ENCODE measurements at places on chromosomes 4 and X.

DNA sequence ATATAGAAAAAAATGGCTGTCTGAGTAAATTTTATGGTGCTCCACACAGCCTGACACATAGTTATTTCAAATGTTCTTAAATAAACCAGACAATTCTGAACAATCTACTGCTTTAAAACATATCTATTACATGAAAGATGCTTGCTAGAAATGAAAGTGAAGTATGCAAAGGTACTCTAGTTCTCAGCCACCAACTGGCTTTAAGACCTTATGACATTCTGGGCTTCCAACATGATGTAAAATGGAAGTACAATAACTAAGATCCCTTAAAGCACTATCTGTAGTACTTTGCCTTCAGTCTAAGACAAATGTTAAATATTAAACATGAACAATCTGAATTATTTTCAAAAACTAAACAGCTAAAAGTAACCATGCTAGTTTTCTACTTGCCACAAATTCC lies 17.3 kb downstream of the HUWE1 start:
- no peak for DNase-seq

DNA sequence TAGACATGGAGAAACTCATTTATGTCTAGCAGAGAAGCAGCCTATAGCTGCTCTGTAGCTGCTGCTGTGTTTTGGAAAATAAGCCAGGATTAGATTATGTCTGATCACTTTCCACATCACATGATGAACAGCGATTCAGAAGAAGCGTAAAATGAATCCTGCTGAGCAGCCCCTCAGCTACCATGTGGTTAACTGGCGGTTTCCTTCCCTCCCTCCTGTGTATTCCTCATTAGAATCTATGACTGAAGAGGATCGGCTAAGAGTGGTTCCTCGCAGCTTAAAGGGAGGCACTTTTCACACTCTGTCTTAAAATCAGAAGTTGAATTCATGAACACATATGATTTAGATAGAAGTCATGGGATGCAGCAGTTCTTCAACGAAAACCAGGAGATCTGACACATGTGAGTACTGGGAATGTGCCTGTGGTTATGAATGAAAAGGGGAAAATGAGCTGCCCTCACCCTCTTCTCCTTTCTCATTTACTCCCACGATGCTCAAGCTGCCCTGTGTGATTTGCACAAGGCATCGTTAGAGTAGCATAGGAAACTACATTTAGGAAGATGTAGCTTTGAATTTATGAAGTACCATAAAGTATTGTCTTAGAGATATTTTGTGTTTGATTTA lies at the start of gene PPEF1:
PPEF1 (plus strand) TSS at position 220 of the 624 bp plus-strand sequence; CDS start at position 356, 136 bp downstream.
- no peak for DNase-seq

DNA sequence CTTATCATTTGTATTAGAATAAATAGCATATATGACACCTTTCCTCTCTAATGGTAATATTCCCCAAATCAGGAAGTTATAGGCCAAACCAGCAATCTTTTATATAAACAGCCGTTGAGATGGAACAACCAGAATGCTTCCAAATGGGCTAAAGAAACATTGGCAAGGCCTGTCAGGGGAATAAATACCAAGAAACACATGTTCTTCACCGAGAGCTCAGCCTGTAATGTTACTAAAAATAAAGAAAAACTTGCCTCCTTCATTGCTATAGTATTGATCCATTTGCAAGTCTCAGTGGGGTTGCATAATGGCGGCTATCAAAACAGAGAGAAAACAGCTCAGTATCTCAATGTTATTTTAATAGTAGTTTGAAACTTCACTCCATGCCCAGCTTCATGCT lies 104.9 kb downstream of the FAM13A start:
- no peak for DNase-seq

GRCh38 chr4:144590020-144590419 lies 55.9 kb upstream of the HHIP start:
- DNase-seq = no peak

- DNase-seq = no peak
These were observed 51.3 kb upstream of the EGFL6 start for GRCh38 chrX:13518126-13518525.

Measured in RCC 7860 (cell line).